ENCODE measurements at places on chromosomes 2 and 18.

DNA sequence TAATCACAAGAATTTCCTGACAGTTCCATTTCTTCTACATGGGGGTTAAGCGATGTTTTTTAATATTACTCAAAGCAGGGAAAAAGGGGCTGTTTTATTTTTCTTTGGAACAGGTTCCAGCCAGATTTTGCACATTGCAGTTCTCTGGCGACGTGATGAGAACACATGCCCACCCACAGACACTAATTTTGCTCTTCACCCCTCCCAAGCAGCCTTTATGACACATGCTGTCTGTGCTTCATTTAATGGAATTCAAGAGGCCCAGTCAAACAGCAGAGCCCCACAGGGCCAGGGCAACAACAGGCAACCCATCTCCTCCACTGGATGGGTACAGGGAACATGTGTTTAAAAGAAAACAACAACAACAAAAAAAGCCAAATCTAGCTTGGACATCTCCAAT is 70.8 kb downstream of the SPRED2 start:
- no peak for DNase-seq

DNA sequence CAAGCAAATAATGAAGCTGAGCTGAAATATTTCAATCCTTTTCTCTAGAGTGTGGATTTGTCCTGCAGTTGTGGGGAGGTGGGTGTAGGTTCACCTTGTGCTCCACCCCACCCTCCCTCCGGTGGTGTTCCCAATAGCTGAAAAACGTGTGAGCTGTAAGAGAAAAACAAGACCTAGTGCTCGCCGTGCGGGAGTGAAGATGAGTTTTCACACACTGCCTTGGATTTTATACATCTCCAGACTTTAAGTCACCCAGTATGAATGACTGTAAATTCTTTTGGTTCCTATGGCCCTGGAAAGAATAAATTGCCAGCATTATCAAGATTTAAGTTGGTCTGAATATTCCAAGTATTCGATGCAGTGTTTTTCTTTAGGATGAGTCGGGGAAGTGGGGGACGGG is 1.9 kb upstream of the SOX11 start:
- no peak for DNase-seq

GRCh38 chr2:207873794-207874193 is 104.1 kb upstream of the FZD5 start:
- DNase-seq, result no peak

GRCh38 chr2:112993831-112994230 is 11.4 kb upstream of the IL36A start:
- DNase-seq, result no peak

DNA sequence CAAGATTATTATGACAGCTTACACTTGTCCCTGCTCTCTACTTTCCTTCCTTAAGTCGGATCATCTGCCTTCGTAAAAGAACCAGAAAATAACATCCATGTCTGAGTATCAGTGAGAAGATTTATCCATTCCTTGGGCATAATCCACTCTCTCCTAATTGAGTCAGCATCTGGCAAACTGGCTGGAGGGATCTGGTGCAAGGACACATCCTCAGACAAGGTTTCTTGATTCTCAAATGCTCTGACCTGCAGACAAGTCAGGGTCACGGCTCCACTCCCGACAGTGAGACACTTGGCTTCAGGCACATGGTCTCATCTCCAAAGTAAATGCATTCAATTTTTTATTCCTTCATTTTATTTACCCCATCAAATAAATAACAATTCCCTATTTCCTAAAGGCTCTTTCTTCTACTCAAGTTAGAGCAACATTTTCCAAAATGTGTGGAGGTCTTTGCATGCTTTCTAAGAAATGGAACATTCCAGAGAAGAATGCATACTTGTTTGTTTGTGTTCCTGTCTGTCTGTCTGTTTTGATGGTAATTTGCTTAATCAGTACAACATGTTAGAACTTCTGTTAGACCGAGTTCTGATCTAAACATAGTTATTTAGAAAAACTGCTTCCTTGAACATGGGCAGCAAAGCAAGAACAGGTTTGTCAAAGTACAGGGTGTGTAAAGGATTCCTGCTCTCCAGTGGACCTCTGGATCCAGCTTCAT is 246.9 kb downstream of the IRS1 start:
- no peak for DNase-seq

GRCh38 chr18:36085195-36085594 is 17.8 kb upstream of the RPRD1A start:
- DNase-seq, result no peak

GRCh38 chr2:85413592-85414420 is 3.6 kb upstream of the CAPG start:
- DNase-seq, result peak; percentile 88

GRCh38 chr2:108270768-108271506 is 17.8 kb upstream of the SULT1C2 start:
- no peak for DNase-seq

- DNase-seq, result no peak
Measured at GRCh38 chr2:133377021-133377481, 191.2 kb downstream of the NCKAP5 start.

Data from posterior vena cava (tissue), 2 donors.